Hematopoietic multipotent progenitor cell treated with erythropoietin and hydrocortisone succinate and interleukin-3 and kit ligand, for 8 days (in vitro differentiated cells): ENCODE measurements at places on chromosomes 13 and 19.

DNA sequence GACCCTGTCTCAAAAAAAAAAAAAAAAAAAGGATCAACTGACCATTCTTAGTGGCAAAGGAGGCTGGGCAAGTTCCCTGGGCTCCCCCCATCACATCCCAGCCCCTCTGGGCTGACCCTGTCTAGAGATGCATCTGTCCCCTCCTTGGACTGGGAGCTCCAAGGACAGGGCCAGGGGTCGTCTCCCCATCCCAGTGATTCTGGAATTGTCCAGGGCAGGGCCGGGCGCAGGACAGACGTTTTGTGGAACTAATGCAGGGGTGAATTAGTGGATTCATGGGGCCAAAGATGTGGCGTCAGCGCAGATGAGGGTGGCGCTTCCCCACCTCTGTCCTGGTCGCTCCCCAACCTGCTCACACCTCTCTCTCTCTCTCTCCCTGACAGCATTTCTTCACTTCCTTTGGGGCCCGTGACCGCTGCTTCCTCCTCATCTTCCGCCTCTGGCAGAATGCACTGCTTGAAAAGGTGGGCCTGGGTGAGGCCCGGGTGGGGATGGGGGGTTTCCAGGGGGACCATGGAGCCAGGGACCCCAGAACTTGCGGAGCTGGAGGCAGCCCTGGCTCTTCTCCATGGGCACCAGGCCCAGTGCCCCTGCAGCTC, 11.1 kb downstream of the GRAMD1A start:
- DNase-seq = no peak

DNA sequence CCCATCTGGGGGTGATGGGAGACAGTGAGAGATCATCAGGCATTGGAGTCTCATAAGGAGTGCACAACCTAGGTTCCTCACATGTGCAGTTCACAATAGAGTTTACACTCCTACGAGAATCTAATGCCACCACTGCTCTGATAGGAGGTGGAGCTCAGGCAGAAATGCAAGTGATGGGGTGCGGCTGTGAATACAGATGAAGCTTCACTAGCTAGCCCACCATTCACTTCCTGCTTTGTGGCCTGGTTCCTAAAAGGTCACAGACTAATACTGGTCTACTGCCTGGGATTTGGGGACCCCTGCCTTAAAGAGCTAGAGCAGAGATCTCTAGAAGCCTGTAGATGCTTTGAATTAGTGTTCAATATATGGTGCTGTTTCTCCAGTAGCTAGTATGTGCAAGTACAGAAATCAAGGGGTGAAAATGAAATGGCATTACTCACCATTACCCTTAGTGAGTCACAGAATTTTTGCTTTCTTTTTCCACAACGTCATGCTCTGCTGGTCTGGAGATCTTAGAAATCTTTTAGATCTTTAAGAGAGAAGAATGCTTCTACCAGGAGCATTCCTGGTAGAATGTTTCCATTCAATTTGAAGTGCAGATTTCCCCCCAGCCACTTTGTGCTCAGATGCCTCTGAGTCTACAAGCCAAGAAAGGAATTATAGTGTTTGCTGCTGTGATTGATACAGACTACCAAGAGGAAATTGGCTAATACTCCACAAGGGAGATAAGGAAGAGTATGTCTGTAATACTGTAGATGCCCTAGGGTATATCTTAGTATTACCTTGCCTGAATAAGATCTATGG, 2301.2 kb downstream of the PCDH9 start:
- no peak for DNase-seq

GRCh38 chr13:33016414-33017322, at the start of gene KL:
TSS of gene KL (plus strand) at chr13:33016423. CDS start at chr13:33016441, 18 bp downstream.
- DNase-seq = no peak

- DNase-seq = no peak
Measured at GRCh38 chr13:69980799-69981198, 126.8 kb upstream of the ATXN8OS start.
